ENCODE measurements at places on chromosomes 16 and 17. TPM values are rescaled to one million over a fixed set of nuclear protein-coding genes. Genes with fewer than 3 reads are reported as not detected.

DNAH2 gene
- total RNA-seq, result 0.39 TPM

TSPOAP1 gene
- total RNA-seq, result 0.20 TPM

SNX20 gene
- total RNA-seq, result not detected

PSMC5 gene
- 61.6 TPM for total RNA-seq

GNG13 gene
- not detected for total RNA-seq

SPAG7 gene
- 47.0 TPM for total RNA-seq

TMEM235 gene
- not detected for total RNA-seq

Measured in smooth muscle cell of the pulmonary artery (primary cell).